ENCODE measurements at places on chromosomes 2 and 18. TPM values are rescaled to one million over a fixed set of nuclear protein-coding genes. Genes with fewer than 3 reads are reported as not detected.

DSC2 gene
- not detected for total RNA-seq

FABP1 gene
- not detected for total RNA-seq

RPRM gene
- total RNA-seq: 0.15 TPM

C2orf92 gene
- total RNA-seq: 1.3 TPM

HOXD1 gene
- total RNA-seq: not detected

PLB1 gene
- 2.0 TPM for total RNA-seq

EMX1 gene
- total RNA-seq: not detected

IGFBP5 gene
- 474 TPM for total RNA-seq

PRKAG3 gene
- 0.50 TPM for total RNA-seq

KCNG2 gene
- total RNA-seq: 0.73 TPM

NEDD4L gene
- total RNA-seq: 15.4 TPM

ABCB11 gene
- under 0.01 TPM for total RNA-seq

RAB11FIP5 gene
- 70.5 TPM for total RNA-seq

ATP6V1B1 gene
- total RNA-seq: 1.7 TPM

TNFRSF11A gene
- 0.66 TPM for total RNA-seq

VAPA gene
- 427 TPM for total RNA-seq

GPR55 gene
- not detected for total RNA-seq

NEUROD1 gene
- total RNA-seq: not detected

LIMS3 gene
- 2.3 TPM for total RNA-seq

ALK gene
- total RNA-seq: under 0.01 TPM

B4GALT6 gene
- total RNA-seq: 6.0 TPM

SERPINB4 gene
- total RNA-seq: not detected

TDRD15 gene
- total RNA-seq: not detected

MORN2 gene
- 27.3 TPM for total RNA-seq

MOB4 gene
- total RNA-seq: 31.1 TPM

OSR1 gene
- 19.5 TPM for total RNA-seq

CRYBA2 gene
- not detected for total RNA-seq

RGPD3 gene
- 0.29 TPM for total RNA-seq

ANKRD36B gene
- total RNA-seq: 21.2 TPM

HJURP gene
- total RNA-seq: 1.5 TPM

BCL11A gene
- under 0.01 TPM for total RNA-seq

C2orf78 gene
- total RNA-seq: not detected
